Activated naive CD4-positive, alpha-beta T cell (primary cell): ENCODE measurements at places on chromosomes 13 and 19.

DNA sequence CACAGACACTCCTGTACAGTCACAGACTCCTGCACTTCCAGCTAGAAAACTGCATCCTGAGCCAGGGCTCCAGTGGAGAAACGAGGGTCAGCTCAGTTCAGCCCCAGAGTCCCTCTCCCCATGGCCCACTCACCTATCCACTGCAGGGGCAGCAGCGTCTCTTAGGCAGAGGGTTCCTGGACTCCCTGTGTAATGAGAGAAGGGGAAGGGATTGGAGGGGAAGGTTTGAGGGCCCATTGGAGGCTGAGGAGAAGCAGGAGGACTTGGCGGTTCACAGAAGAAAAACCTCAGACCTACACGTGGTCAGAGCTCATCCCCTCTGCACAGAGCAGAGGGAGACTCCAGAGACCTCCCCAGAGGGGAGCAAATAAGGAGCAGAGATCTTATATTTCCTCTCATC is 9.2 kb upstream of the CEACAM18 start:
- no peak for DNase-seq

- no peak for DNase-seq
These were observed 2.5 kb downstream of the SELENOV start for GRCh38 chr19:39517432-39517831.

GRCh38 chr19:50512999-50513745 is 541 bp downstream of the ASPDH start:
- DNase-seq = no peak

DNA sequence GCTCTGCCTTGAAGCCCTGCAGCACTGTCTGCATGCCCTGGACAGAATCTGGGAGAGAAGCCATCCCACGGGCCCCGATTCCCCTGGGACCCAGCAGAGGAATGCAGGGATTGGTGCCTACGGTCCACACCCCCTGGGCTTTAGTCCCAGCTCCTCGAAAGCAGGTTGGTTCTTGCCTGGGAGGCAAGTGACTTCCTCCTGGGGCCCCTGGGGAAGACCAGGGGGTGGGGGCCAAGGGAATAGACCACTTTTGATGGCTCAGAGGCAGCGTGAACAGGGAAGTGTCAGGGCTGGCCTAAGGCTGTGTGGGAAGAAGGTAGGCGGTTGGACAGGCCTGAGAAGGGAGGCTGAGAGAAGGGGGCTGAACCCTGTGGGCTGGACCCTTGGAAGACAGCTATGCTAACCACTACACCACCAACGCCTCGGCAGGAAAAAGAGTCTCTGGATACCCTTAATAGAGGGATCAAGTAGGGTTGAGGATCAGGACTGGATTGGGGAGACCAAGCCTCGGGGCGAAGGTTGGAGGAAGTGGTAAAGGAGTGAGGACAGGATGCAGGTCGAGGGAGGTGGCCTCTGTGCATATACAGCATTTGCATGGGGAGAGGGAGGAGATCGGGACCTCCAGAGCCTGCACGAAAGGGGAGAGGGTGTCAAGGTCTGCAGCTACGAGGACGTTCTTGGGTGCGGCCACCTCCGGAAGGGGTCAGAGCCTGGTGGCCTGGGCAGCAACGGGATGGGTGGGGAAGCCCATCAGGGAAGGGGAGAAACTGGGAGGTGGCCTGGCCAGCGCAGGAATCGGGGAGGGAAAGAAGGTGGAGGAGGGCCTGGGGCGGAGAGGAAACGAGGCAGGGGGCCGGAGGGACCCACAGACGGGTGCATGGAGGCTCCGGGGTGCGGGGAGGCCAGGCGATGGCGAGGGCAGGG is 709 bp downstream of the DPP9 start:
- no peak for DNase-seq

DNA sequence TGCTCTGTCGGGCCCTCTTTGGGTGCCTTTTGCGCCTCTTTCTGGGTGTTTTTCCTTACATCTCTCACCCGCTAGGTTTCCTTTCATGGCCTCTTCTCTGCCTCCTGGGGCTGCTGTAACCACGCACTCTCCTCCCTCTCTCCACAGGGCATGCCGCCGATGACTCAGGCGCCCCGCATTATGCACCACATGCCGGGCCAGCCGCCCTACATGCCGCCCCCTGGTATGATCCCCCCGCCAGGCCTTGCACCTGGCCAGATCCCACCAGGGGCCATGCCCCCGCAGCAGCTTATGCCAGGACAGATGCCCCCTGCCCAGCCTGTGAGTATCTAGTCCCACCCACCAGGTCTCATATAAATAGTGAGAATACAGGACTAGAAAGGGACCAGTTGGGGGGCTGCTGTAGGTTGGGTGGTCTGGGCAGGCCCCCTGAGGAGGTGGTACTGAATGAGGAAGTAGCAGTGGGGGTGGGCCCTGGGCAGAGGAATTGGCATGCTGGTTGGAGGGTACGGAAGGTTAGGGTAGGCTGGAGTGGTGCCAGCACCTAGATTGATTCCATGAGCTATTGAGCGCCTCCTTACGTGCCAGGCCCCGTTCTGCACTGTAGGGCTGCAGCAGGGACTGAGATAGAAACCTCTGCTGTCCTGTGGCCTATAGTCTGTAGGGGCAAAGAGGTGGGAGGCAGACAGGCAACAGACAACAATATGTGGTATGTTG is 11.9 kb downstream of the SNRPA start:
- no peak for DNase-seq

GRCh38 chr13:95212983-95213850 is 88.0 kb downstream of the ABCC4 start:
- no peak for DNase-seq

DNA sequence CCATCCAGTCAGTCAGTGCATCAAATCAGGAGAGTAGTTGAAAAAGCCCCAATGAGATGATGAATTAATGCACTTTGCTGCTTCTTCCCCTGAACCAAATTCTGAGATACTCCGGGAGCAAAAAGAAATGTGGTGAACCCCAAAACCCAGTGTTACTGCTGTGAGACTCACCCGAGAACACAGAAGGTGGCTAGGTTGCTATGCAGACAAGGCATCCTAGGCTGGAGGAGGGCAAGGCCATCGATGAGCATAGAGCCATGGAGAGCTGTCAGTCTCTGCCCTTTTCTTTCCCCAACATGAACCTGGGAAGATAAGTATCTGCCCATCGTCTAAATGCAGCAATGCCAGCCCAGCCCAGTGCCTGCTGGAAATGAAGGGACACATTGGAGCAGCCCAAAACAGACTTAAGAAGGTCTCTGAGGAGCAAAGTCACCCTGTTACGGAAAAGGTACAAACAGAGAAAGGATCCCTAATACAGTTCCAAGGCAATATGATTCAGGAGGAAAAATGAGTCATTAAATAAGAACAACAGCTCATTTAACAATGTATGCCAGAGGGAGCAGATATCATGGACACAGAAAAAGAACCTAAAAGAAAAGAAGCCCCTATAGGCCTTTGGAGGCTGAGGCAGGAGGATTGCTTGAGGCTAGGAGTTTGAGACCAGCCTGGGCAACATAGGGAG is 272.0 kb downstream of the FOXO1 start:
- DNase-seq = no peak

GRCh38 chr13:114154476-114154875 is 22.1 kb upstream of the RASA3 start:
- DNase-seq = no peak

DNA sequence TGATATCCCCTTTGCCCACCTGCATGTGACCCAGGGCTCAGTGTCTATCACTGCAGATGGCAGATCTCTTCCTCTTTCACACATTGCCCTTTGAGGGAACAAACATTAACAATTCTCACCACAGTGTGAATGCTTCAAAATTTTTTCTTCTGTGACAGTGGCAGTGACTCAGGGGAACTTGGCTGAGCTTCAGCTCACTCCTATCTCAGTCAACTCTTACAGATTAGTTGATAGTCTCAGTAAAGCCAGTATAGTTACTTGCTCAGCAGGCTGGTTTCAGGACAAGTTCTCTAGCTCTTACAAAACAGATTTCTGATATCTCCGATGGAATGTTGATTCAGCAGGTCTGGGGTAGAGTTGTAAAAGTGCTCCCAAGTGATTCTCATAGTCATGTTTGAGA is 166.9 kb downstream of the DLEU7 start:
- no peak for DNase-seq

DNA sequence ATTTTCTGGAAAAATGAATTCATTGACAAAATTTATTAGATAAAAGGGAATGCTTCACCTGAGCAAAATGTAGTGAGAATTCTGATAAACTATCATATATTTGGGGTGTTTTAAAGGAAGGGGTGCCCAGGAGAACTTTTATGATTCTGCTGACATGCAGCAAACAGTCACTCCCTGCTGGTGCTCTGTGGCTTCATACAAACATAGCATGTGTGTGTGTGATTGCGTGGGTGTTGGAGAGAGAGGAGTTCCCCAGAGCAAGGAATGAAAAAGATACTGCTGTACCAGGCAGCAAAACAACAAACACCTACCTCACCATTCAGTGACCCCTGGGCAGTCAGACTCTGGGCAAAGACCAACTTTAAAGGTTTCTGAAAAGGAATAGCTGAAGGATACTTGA is 546.7 kb downstream of the RFC3 start:
- no peak for DNase-seq

DNA sequence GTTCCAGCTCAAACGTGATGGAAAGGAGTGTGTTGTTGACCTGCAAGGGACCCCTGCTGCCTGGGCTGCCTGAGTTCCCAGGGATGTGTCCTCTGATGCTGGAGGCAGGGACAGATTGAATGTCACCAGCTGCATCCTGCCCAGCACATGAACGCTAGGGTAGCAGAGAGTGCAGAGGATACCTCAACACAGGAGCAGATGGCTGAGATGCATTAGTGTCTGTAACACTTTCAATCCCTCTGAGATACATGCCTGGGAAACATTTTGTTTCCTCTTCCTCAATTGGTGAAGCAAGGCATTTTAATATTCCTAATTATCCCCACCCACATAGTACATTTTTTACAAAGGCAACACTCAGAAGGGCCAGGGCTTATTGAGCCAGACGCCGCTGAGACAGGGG is 106.4 kb upstream of the UBL3 start:
- DNase-seq = no peak
